CD4-positive, alpha-beta memory T cell (primary cell): ENCODE measurements at places on chromosomes 2 and 18. TPM values are rescaled to one million over a fixed set of nuclear protein-coding genes. Genes with fewer than 3 reads are reported as not detected.

DNA sequence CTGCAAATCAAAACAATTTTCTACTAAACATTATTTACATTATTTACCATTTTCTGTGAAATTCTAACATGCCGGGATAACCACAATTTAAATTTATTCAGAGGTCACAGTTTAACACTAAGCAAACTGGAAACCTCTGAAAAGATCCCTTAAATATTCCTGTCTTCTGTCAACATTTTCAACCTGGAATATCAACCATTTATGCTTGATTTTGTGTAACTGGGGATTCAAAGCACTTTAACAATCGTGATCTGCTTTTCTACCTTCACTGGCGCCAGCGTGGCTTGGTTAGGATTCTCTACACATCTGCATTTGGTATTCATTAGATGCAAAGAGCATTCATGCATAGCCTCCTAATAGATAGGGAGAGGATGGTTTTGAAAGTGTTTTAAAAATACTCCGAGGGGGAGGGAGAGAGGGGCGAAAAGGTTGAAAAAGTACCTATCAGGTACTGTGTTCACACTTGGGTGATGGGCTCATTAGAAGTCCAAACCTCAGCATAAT lies 59.9 kb upstream of the RAB12 start:
- H3K36me3 ChIP-seq, result no peaks in the 10 kb centered on the region
- H3K27me3 ChIP-seq, result no peaks in the 10 kb centered on the region
- no peaks in the 10 kb centered on the region for H3K4me1 ChIP-seq
- no peak overlapping the region for H3K27ac ChIP-seq
- DNase-seq, result no peak

GRCh38 chr2:210421916-210422315 lies 54.6 kb downstream of the LANCL1 start:
- no peaks in the 10 kb centered on the region for H3K36me3 ChIP-seq
- H3K4me3 ChIP-seq, result no peak overlapping the region
- no peaks in the 10 kb centered on the region for H3K4me1 ChIP-seq
- H3K27me3 ChIP-seq, result no peaks in the 10 kb centered on the region
- DNase-seq, result no peak

DNA sequence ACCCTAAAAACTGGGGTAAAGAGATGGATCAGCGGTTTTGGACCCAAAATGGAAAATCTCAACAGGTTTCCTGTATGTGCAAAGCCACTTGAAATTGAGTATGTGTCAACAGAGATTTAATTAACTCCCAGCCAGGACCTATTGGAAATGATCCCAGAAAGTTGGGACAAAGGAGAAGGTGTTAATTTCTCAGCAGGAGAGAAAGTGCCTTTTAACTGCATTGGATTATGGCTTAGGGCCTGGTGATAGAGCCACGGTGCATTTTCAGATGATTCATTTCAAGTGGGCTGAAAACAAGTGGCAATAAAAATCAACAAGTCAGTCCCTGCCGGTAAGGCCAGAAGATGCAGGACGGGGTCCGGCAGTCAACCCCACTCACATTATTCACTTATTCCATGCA lies 80.2 kb upstream of the BCL11A start:
- H3K36me3 ChIP-seq, result no peaks in the 10 kb centered on the region
- H3K27me3 ChIP-seq, result no peaks in the 10 kb centered on the region
- no peak overlapping the region for H3K4me3 ChIP-seq
- H3K27ac ChIP-seq, result no peak overlapping the region
- DNase-seq, result no peak

- peaks cover 1% of the 10 kb centered on the region for H3K4me1 ChIP-seq
- H3K27me3 ChIP-seq, result no peaks in the 10 kb centered on the region
- H3K36me3 ChIP-seq, result no peaks in the 10 kb centered on the region
- H3K27ac ChIP-seq, result no peak overlapping the region
- H3K4me3 ChIP-seq, result no peak overlapping the region
Measured at GRCh38 chr2:64716569-64716968, 62.9 kb upstream of the SERTAD2 start.

DNA sequence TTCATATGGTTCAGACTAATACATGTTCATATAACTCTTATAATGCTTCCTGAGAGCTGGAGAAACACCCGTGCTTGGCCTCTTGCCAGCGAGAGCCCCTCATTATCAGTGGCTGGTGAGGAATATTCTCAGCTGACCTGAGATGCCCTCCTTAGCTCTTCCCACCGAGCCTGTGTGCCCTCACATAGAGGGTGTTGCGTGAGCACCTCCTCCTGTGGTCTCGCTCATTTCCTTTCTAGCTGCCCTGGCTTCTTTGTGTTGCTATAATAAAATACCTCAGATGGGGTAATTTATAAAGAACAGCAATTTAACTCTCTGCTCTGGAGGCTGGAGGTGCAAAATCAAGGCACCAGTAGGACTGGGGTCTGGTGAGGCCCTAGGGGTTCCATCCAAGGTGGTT lies 80.5 kb upstream of the ALKAL2 start:
- H3K4me1 ChIP-seq, result no peaks in the 10 kb centered on the region
- DNase-seq, result no peak
- no peak overlapping the region for H3K27ac ChIP-seq
- no peaks in the 10 kb centered on the region for H3K27me3 ChIP-seq
- H3K4me3 ChIP-seq, result no peak overlapping the region
- no peaks in the 10 kb centered on the region for H3K36me3 ChIP-seq

DNA sequence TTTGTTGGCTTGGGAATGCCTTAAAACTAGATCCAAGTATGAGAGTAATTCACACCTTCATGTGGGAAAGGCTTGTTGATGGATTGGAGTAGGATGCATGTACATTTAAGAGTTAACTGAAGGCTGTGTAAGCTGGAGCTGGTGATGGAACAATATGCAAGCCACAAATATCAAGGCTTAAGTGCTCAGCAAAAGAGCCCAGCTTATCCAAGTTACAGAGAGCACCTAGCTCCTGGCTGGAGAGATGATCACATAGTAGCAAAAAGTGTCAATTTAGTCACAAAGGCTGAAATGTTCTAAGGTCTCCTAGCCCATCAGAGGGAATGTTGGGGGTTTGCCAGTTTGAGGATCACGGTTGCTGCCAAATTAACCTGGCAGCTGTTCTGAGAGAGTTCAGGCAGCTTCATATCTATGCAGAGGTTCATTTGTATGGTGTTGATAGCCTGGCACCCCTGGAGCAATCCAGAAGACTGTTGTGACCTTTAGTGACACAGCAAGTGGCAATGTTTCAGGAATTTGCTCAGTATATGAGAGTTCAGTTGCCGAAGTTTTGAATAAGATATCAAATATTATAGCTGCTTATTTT lies 228.2 kb downstream of the DOK6 start:
- H3K27ac ChIP-seq, result no peak overlapping the region
- no peaks in the 10 kb centered on the region for H3K4me1 ChIP-seq
- DNase-seq, result no peak
- no peaks in the 10 kb centered on the region for H3K36me3 ChIP-seq

DNA sequence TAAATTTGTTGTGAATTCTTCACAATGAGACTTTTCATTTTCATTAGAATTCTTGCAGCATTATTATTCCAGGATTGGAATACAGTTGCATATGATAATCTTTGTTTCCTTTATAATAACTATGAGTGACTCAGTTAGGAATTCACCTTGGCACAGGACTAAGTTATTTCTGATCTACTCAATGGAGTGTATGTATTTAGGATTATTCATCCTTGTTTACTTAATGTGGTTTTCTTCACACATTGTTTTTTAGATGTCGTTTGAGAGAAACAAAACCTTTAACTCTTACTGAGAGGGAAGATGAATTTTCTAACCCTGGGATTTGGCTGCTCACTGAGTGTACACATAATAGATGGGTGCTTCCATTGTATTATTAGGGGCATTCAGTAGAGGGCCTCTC lies 970.1 kb downstream of the DPP10 start:
- no peaks in the 10 kb centered on the region for H3K4me1 ChIP-seq
- DNase-seq, result no peak
- H3K36me3 ChIP-seq, result no peaks in the 10 kb centered on the region
- no peak overlapping the region for H3K27ac ChIP-seq

GRCh38 chr2:130158631-130159030 lies 13.7 kb upstream of the CCDC74B start:
- no peaks in the 10 kb centered on the region for H3K4me1 ChIP-seq
- no peak overlapping the region for H3K4me3 ChIP-seq
- no peaks in the 10 kb centered on the region for H3K27me3 ChIP-seq

DNA sequence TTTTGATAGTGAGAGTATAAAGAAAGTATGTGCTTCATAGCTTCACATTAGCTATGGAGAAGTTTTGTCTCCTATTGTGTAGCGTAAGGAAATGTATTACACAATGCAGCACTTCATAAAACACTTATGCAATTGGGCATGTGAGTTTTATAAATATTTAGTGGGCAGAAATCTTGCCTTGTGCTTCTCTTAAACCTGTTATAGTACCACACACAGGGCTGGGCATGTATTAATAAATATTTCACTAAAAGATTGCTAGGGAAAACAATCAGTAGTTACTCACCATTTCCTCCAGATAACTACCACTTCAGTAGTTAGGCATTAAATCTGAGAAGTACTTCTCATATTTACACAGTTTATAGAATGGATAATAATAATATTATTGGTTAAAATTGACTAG lies 1080.8 kb upstream of the PIK3C3 start:
- no peaks in the 10 kb centered on the region for H3K27me3 ChIP-seq
- H3K27ac ChIP-seq, result no peak overlapping the region
- DNase-seq, result no peak
- no peaks in the 10 kb centered on the region for H3K4me1 ChIP-seq

DNA sequence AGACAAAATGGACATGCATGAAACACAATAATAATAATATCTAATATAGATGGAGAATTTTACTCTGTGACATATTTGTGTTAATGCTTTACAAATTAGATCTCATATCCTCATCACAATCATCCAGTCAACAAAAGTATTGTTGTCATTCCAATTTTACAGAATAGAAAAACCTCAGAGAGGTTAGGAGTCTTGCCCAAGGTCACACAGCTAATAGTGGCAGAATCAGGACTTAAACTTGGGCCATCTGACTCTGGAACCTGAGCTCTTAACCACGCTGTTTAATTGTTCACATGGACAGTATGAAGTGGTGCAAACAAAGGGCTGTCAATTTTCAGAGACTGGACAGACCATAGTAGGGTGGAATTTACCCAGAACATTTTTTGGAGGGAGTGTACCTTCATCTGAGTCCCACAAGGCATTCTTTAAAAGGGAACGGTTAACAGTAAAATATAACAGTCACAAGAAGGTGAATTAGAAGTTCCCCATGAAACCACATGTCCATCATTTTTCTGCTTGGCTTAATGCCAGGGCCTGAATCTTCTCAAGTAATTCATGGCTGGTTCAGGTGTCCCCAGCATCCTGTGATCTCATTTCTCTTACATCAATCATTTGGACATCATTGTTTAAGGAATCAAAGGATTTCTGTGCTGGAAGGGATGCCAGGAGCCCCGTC lies 35.4 kb upstream of the CCDC93 start:
- H3K4me1 ChIP-seq, result no peaks in the 10 kb centered on the region
- no peak overlapping the region for H3K4me3 ChIP-seq
- DNase-seq, result no peak
- no peaks in the 10 kb centered on the region for H3K36me3 ChIP-seq
- no peak overlapping the region for H3K27ac ChIP-seq
- H3K27me3 ChIP-seq, result no peaks in the 10 kb centered on the region

DNA sequence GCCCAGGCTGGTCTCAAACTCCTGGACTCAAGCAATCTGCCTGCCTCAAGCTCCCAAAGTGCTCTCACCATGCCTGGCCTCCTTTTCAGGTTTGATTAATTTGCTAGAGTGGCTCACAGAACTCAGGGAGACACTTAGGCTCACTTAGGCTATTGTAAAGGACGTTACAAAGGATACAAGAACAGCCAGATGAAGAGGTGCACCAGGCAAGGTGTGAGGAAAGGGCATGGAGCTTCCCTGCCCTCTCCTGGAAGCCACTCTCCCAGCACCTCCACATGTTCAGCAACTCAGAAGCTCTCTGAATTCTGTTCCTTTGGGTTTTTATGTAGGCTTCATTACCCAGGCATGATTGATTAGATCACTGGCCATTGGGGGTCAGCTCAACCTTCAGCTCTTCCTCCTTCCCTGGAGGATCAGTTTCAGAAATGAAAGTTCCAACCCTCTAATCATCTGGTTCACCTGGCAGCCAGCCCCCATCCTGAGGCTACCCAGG lies 78.7 kb upstream of the RGPD5 start:
- H3K36me3 ChIP-seq, result no peaks in the 10 kb centered on the region
- no peaks in the 10 kb centered on the region for H3K27me3 ChIP-seq
- no peak overlapping the region for H3K27ac ChIP-seq
- DNase-seq, result no peak

- H3K27me3 ChIP-seq, result no peaks in the 10 kb centered on the region
- no peak for DNase-seq
- no peak overlapping the region for H3K4me3 ChIP-seq
- peaks cover 55% of the 10 kb centered on the region for H3K4me1 ChIP-seq
Measured at GRCh38 chr2:97740590-97741182, 27.3 kb downstream of the ZAP70 start.

DNA sequence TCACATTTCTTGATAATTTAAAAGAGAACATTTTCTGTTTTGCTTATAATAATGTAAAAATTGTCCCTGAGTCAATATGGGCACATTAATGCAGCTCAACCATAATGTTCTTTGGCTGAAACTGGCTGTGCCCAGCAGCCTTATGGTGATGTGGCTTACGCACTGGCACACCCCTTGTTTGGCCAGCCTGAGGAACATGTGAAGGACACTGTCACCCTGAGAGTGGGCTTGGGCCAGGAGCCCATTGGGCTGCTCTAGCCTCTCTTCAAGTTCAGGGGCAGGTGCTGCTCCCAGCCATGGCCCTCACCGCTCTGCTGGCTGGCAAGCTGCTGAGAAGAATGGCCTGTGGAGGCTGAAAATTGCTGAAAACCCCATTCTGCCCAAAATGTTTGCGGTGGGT lies 37.5 kb downstream of the MRPL33 start:
- no peak overlapping the region for H3K27ac ChIP-seq
- no peaks in the 10 kb centered on the region for H3K27me3 ChIP-seq
- H3K4me1 ChIP-seq, result no peaks in the 10 kb centered on the region
- DNase-seq, result no peak

DNA sequence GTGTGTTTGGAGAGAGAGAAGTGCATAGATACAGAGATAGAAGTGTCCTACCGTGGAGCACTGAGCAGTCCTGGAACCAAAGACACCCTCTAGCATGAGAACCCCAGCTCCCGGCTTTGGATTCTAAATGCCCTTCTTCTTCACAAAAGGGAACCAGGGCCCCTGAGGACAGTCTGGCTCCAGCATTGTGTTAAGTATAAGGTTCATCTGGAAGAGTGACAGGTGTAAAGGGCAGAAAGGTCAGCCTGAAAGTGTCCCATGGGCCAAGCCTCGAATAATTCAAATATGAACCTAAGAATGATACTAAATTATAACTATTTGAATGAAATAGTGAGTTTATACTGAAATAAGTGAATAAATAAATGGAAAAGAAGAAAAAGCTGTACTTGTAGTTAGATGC lies 109.7 kb downstream of the SNTG2 start:
- no peak for DNase-seq
- no peaks in the 10 kb centered on the region for H3K36me3 ChIP-seq
- no peaks in the 10 kb centered on the region for H3K4me1 ChIP-seq
- no peaks in the 10 kb centered on the region for H3K27me3 ChIP-seq
- H3K27ac ChIP-seq, result no peak overlapping the region

Gene PTGR3
- 21.0 TPM for polyA plus RNA-seq

Gene ASPRV1
- 1.1 TPM for polyA plus RNA-seq

Gene SGO2
- polyA plus RNA-seq, result 2.5 TPM

Gene REG1A
- not detected for polyA plus RNA-seq

Gene TCF23
- not detected for polyA plus RNA-seq

Gene OSR1
- polyA plus RNA-seq, result not detected

Gene SLC11A1
- polyA plus RNA-seq, result 0.37 TPM
